ENCODE measurements at places on chromosomes 7 and 10.
A peak's percentile ranks its signal among the peaks of the same experiment; 100 is the strongest.

DNA sequence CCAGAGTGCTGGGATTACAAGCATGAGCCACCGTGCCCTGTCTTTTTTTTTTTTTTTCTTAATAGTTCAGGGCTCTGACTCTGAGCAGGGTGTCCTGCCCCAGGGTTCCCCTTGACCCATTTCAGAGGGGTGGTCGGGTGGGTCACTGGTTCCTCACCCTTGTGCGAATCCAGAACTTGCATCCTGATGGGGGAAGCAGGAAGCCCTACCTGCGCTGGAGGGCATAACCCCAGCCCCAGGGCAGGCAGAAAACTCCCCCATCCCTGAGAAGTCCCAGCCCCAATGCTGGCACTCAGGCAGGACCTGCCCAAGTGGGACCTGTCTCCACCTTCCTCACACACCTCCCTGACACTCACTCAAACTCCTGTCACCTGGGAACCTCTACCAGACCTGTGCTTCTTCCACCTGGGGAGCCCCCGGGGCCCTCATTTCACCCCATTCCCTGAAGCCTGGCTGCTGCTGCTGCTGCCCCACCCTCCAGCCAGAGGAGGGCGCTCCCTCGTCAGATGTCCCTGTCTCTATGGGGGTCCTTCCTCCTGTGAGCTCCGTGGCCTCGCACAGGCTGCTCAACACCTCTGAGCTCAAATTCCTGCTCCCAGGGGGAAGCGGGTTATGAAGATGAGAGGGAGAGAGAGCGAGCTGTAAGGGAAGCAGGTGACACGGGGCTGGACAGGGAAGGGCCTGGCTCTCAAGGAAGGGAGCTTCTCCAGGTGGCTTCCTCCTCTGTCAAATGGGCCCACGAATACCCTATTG lies 15.1 kb upstream of the ZNF273 start:
- no peak for DNase-seq

DNA sequence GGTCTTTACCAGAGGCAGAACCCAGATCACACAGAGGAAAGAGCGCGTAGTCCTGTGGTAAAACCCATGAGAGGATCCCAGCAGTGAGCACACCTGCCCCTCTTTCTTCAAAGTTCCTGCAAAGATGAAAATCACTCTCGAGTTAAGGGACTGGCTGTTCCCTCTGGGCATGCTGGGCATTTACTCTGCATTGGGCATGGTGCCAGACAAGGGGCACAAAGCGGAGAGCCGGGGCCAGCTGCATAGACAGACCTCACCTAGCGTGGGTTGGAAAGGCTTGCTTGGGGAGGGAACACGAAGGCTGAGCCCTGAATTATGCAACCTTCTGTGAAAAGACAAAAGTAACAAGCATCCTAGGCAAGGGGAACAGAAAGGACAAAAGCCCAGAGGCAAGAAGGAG lies 120.0 kb upstream of the TCERG1L start:
- no peak for DNase-seq

- no peak for DNase-seq
Observed at GRCh38 chr10:72285972-72286521, 12.3 kb downstream of the DDIT4 start.

GRCh38 chr10:14022052-14022451 lies 308.7 kb downstream of the FRMD4A start:
- no peak for DNase-seq

- DNase-seq: peak; percentile 67
Observed at GRCh38 chr10:61904733-61905725, 3.5 kb downstream of the ARID5B start.

DNA sequence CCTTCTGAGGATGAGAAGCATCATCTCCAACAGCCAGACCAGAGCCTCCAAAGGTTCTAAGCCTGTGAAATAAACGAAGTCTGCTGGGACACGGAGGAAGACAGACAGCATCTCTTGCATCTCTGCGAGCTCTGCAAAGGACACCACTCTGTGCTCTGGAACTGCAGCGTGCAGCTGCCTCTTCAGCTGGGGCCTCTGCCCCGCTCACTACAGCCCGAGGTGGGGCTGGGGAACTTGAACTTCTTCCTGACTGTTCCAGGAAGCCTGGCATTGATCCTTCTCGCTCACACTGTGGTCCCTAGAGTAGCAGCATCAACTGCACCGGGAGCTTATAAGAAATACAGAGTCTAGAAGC lies 163.3 kb downstream of the USP6NL start:
- DNase-seq: no peak

GRCh38 chr10:77576007-77576367 lies 61.6 kb downstream of the KCNMA1 start:
- DNase-seq: no peak

DNA sequence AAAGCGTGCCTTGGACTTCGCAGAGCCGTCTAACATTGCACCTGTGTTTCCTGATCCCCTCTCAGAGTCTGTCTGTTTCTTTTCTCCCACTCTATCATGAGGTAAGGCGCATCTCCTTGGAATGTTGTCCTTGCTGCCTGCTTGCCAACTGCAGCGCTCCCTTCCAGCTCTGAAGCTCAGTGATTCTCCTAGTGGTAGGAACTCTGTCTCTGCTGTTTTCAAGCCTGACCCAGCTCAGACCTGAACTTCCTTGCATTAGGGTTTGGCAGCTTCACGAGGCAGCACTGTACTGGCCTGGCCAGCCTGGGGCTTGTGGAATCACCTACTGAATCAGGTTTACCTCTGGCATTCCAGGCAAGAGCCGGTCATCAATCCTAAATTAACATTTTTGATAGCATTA lies 123.9 kb downstream of the CREB5 start:
- no peak for DNase-seq

GRCh38 chr10:43856299-43856698 lies 207.6 kb upstream of the ZNF32 start:
- no peak for DNase-seq

- DNase-seq: no peak
Observed at GRCh38 chr10:125101049-125101448, 59.3 kb downstream of the CTBP2 start.

DNA sequence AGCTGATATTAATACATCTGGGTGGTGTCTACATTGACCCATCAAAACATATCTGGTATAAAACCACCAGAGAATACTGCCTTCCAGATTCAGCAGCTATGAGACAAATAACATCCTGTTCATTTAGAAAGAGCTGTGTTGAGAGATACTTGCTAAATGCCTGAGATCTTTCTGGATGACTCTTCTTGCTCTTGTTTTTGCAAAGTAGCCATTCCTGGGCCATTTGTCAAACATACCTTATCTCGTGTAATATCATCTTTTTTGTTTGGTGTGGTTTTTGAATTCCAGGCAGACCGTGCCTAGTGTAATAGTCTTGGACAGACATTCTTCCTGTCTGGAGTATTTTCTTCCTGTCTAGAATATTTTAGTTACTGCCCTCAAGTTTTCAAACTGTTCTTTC lies 74.7 kb upstream of the PRR15 start:
- no peak for DNase-seq

DNA sequence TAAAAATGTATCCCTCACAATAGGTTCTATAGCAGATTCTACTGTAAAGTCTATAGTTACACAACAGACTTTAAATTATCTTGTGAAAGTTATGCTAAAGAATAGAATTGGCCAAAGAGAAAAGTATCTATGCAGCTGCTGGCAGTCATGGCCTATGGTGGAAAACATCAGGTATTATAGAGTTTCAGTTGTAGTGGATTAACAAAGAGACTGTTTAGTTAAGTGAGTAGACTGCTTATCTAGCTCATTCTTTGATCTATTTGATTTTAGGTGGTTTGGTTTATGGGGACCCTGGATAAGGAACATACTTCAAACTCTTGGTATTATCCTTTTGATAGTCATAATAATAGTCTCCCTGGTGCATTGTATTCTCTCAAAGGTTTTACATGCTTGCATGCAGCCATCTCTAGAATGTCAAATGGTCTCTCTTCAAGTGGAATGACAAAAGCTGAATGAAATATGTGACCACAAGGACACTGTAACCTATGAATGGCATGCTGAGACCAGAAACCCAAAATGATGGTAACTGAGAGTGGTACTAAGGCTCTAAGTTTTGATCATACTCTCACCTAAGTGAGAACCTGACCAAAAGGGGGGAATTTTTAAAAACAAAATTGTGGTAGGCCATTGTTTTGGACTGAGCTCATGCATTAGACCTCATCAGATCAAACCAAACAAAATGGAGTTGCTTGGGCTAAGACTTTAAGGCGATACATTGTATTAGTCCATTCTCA lies 54.9 kb upstream of the NAMPT start:
- no peak for DNase-seq

DNA sequence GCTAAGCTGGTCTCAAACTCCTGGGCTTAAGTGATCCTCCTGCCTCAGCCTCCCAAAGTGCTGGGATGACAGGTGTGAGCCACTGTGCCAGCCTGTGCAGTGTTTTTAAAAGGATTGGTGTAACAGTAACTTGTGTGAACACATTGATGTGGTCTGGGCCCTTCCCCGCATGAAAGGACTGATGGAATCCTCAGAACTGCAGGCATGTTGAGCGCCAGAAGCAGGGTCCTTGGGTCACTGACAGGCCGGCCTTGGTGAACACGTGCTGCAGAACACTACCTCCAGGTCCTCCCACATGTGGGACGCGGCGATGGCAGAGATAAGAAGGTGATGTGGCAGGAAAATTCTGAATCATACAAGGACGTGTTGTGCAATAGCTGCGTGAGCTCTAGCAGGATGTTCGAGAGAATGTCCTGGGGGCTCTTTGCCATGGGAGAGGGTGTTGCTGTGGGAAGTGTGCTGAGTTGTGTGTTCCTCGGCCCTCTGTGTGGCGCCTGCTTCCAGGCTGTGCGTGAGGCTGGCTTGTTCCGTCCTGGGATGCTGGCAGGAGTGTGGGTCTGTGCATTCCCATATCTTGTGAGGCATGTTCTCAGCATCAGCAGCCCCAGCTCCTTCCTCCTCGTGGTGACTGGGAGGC lies 68.2 kb downstream of the DNAJB6 start:
- DNase-seq: no peak

- no peak for DNase-seq
Observed at GRCh38 chr7:1954366-1955004, 278.3 kb downstream of the MAD1L1 start.

GRCh38 chr10:90398566-90398965 lies 459.3 kb downstream of the HTR7 start:
- no peak for DNase-seq

- DNase-seq: no peak
Observed at GRCh38 chr7:497346-497745, 22.3 kb downstream of the PDGFA start.

DNA sequence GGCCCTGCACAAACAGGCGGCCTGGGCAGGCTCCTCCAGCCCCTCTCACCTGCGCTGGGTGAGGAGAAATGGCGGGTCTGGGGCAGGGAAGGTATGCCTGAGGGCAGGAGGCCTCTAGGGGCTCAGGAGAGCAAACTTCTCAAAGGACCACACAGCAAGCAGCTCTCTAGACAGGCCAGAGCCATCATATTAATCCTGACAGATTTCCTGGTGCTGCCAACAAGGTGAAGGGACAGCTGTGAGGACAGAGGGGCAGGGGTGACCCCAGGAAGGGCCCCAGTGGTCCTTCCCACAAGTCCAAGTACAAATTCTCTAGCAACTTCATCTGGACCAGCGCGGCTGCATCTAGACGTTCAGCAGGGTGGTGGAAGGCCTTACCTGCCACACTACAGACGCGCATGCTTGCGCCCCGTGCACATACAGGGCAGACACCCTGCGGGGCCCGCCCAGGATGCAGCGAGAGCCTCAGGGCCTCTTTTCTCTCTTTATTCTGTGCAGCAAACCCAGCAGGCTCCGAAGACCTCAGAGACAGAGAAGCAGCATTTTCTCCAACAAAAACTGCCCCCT lies 62.1 kb downstream of the ZRANB1 start:
- no peak for DNase-seq

- no peak for DNase-seq
Observed at GRCh38 chr10:126157189-126157588, 231.1 kb downstream of the ADAM12 start.
